ENCODE measurements at places on chromosomes 16 and 17. TPM values are rescaled to one million over a fixed set of nuclear protein-coding genes. Genes with fewer than 3 reads are reported as not detected.

DNA sequence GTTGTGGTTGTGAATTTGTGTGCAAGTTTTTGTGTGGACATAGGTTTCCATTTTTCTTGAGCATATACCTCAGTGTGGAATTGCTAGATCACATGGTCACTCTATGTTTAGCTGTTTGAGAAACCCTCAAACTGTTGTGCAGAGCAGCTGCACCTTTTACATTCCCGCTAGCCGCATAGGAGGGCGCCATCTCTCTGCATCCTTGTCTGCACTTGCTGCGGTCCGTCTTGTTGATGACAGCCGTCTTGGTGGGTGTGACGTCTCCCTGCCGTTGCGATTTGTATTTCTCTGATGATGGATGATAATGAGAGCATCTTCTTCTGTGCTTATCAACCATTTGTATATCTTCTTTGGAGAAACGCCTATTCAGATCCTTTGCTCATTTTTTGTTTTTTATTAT is 25.1 kb upstream of the IL17C start:
- no peak for DNase-seq

The DNAAF1 gene
- 2.7 TPM for total RNA-seq

DNA sequence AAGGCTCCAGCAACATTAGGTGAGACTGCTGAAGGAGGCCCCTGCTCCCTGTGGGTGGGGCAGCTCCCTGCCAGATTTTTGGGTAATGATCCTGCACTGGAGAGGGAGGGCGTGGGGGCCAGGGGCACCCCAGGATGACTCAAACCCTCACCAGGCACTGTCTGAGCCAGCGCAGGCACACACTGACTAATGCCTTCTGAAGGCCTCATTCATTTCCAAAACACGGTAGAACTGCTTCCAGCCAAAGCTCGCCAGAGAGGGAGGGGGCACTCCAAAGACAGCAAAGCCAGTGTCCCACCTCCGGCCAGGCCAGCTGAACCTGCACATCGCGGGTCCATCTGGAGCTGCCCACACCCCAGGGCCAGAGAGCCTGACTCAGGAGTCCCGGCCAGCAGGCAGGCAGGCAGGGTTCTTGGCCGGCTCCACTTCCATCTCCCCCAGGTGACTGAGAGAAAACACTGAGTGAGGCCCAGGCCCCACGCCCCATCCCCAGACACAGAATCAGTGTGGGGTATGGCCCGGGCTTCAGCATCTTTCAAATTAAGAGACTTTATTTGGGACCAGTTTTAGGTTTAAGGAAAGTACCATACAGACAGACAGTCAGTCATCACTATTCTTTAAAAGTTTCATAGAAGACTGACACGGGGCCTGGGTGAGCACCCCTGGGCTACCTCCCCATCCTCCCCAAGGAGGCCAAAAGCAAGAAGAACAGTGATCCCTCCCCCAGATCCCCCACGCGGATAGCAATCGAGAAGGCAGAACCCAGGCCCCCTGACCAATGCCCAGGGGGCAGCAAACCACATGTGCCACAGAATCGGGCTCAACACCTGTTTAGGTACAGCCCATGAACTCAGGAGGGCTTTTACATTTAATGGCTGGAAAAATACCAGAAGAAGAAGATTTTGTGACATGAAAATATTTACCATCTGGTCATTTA is 2.3 kb downstream of the PIEZO1 start:
- no peak for DNase-seq

The KRTAP2-3 gene
- not detected for total RNA-seq

DNA sequence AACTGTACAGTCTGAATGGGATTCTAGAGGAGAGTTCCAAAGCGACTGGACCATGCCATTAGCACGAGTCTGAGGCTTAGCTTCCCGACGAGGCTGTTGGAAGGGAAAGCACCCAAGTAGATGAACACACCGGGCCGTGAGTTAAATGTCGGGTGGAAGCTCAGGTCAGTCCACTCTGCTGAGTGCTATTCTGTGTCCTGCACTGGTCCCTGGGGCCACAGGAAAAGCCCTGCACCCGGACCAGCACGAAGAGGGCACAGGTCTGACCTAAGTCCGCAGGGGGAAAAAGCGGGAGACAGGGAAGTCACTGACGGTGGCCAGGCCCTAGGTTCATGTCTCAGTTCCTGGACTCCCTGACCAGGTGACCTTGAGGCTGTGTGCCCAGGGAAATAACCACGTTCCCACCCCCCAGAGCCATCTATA is 44.1 kb upstream of the RBFOX3 start:
- no peak for DNase-seq

- no peak for DNase-seq
Measured at GRCh38 chr16:81449241-81449640, 4.6 kb downstream of the CMIP start.
